Chondrocyte (in vitro differentiated cells): ENCODE measurements at places on chromosomes 11 and 22.

GRCh38 chr22:30305519-30305905 is 16.2 kb upstream of the CASTOR1 start:
- DNase-seq = no peak

DNA sequence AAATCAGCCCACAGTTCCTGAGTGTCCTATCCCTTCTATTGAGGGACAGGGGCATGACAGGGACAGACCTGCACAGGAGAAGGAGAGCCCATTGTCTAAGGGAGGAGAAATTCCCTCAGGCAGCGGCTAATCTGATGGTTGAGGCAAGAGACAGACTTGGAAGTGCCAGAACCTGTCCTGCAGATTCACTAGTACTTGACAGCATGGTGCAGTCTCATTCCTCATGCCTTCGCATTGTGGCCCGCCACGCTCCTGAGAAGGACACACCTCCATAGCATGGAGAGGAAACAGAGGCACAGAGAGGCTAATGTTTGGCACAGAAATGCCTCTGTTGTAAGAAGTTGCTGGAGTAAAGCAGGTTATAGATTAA is 3.2 kb downstream of the P2RY6 start:
- DNase-seq = no peak

GRCh38 chr11:70099578-70100279 is 21.6 kb downstream of the ANO1 start:
- no peak for DNase-seq

DNA sequence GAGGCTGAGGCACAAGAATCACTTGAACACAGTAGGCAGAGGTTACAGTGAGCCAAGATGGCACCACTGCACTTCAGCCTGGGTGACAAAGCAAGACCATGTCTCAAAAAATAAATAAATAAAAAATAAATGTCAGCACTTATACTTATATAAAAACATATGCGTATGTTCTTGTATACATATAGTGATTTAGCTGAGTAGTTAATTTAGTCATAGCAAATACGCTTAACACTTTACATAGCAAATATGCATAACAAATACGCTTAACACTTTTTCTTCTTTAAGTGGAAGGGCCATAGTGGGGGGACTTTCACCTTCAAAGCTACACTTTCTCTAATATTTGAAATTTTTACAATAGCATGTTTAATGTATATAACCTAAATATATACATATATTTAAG is 64.0 kb upstream of the CAPRIN1 start:
- no peak for DNase-seq

DNA sequence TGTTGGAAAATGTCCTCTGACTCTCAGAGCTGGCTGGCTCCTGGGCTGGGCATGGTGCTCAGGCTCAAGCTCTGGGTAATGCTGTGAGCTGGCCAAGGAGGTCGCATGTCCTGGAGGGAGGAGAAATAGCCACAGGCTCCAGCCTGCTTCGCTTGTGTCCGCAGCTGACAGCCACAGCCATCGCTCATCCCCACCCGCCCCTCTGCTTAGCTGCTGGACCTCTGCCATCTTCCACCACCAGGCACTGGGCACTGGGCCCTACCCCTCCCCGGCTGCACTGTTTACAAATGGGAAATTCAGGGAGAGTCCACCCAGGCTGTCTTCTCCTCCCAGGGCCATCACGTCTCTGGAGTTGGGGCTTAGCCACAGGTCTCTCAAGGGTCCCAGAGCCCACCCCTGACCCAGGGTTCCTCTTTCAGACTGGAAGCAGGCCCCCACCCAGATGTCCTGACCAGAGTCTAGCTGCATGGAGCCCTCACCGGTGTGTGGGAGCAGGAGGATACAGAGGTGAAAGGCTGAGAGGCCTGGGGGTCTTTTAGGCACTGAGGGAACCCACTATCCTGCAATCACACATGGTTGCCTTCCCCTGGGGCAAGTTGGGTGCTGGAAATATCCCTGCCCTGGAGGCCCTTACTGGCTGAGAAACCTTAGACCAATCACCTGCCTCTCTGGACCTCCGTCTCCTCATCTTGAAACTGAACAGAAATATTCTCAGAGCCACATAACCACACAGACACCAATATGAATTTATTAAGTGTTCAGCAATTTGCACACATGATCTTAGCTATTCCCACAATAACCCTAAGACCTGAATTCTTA is 62.7 kb downstream of the CD82 start:
- DNase-seq = peak; percentile 81

GRCh38 chr11:105357764-105358163 is 218.2 kb upstream of the CARD18 start:
- no peak for DNase-seq

DNA sequence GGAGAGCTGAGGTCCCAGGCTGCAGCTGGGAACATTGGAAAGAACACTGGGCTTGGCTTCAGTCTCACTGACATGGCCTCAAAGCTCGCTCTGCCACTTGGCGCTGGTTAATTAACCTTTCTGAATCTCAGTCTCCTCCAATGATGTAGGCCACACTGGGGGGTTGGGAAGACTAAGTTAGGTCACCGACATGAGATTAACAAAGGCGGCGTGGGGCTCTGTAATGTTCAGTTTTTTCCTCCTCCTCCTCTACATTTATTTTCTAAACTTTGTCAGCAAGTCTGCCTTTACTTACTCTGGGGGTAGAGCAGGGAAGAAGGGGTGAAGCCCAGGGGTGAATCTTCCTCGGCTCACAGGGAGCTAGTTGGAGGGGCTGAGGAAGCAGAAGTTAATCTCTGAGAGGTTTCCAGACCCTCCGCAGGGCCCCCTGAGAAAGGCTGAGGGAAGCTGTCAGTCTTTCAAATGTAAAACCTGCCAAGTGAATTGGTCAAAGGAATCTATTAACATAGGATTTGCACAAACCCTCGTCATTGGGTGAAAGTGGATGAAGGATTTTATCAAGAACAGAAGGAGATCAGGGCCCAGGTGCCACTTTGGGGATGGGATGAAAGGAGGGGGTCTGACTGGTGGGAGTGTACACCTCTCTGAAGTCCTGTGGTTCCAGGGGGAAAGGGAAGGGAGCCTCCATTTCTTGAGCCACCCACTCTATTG is 32.1 kb upstream of the TENM4 start:
- no peak for DNase-seq

GRCh38 chr22:26330971-26331625 is 98.0 kb upstream of the ASPHD2 start:
- no peak for DNase-seq

- DNase-seq = no peak
Measured at GRCh38 chr22:41902932-41903421, 11.9 kb downstream of the SHISA8 start.

DNA sequence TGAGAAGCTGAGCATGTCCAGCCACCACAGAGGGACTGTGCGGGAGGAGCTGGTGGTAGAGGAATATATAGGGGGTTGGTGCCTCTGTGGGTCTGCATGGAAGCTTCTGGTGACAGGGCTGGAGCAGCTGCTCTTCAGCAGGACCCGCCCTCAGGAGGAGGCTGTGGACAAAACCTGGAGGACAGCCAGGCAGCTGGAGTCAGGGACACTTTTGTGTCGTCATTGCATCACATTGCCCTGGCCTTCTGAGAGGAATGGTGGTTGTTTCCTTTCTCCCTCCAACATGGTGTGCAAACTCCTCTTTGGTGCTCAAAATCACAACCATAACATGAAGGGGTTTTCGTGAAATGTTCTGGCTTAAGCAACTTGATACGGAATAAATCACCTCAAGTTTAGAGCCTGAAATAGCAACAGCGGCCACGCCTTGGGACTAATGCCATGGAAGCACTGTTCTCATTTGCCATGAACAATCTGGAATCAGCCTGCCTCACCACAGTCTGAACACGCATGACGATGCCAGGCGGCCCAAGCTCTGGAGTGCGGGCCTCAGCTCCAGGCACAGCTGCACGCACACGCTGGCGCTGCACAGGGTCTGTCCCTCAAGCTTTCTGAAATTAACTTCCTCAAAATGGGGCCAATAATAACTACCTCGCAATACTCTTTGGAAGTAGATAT is 17.1 kb upstream of the CSRP3 start:
- no peak for DNase-seq

DNA sequence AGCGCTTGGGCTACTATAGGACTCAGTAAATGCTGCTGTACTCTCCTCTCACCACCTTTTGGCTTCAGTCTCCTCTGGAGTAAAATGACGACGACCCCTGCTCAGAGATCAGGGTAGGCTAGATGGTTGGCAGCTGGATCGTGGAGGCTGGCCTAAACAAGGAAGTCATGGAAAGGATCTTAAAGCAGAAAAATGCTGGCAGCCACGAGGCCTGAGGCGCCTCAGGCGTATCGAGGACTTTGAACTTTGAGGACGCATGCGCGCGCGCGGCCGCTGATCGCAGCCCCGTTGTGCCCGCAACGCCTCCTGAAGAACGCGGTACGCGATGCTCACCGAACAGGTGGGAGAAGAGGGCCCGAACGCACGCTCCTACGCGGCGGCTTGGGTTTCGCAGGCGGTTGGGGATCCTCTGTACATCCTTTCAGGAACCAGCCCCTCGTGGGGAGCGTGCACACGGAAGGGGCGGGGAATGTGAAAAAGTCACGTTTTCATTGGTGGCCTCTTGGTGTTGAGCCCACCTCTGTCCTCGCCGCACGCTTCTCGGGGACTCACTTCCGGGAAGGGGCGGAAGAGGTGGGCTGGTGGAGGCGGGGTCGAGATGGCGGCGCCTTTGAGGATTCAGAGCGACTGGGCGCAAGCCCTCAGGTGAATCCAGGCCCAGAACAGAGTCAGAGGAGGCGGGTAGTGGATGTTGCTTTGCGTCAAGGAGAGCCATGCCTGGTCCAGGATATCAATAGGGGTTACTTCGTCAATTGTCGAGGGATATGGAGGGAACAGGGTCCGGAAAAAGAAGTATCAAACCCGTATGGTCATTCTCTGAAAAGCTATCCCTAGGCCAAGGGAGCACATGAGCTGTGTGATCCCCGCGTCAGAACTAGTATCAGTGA is at the start of the genes COA4 and PAAF1:
TSS of gene COA4 (minus strand) at position 423 of the 887 bp plus-strand sequence. CDS start 3,468 bp downstream, outside the sequence.
TSS of gene PAAF1 (plus strand) at position 576 of the 887 bp plus-strand sequence. CDS start at position 599, 23 bp downstream.
- peak; percentile 88 for DNase-seq

GRCh38 chr11:128893578-128894285 is 2.6 kb downstream of the KCNJ5 start:
- no peak for DNase-seq

DNA sequence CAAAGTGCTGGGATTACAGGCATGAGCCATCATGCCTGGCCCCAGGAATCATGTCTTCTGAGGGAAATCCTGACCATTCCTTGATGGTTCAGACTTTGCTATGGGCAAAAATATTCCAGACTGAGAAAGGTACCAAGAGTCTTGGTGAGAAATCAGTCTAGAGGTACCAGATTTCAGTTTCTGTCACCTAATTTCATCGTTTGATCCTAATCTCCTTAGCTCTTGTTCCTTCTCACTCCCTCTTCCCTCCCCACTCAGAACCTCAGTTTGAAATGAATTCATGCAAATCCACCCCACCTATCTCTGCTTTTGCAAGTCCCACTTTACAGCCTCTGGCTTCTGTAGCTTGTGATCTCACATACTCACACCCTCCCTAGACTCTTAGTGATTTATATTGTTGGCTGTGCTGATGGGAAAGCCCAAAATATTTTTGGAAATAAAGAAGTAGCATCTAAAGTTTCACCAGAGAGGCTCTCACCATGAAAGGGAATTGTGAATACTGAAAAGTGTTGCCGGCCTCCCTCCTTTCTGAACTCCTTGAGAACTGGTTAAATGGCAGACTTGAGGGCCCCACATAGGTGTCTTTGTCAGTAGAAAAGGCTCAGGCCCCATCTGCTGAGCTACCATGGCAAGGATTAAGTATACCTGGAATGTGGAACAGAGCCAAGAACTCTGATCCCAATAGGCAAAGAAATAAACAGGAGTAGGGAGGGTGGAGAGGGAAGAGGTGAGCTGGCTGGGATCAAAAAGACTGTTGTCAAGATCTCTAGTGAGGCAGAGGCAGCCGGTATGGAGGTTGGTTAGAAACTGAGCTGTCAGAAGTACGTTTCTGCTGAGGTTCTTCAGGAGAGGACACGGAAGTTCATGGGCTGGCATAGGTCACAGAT is 190.5 kb upstream of the MTMR2 start:
- DNase-seq = no peak

GRCh38 chr22:22371031-22371541 is 126.5 kb downstream of the VPREB1 start:
- DNase-seq = no peak

GRCh38 chr22:19429950-19430889 is 1.3 kb downstream of the HIRA start:
- no peak for DNase-seq

GRCh38 chr11:86483940-86484794 is 109.5 kb downstream of the CCDC81 start:
- no peak for DNase-seq

- no peak for DNase-seq
Measured at GRCh38 chr11:46800177-46800576, 45.9 kb downstream of the CKAP5 start.

DNA sequence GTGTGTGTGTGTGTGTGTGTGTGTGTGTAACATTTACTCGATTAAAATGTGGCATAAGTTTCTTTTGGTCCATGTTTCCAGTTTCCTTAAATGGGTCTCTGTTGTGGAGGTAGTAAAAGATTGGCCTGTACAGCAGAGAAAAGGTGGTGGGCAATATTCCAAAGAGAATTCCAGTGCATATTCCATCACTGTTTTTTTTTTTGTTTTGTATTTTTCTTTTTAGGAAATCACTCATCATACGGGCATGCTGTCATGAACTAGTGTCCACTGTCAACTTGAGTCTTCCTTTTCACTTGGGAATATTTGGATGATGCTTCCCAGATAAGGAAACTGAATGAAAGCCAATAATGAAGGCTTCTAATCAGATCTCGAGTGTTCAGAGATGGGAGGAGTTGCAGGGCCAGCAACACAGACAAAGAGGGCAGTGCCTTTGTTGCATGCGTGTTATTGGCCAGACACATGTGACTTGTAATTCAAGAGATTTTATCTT is 95.2 kb upstream of the PDGFD start:
- no peak for DNase-seq

DNA sequence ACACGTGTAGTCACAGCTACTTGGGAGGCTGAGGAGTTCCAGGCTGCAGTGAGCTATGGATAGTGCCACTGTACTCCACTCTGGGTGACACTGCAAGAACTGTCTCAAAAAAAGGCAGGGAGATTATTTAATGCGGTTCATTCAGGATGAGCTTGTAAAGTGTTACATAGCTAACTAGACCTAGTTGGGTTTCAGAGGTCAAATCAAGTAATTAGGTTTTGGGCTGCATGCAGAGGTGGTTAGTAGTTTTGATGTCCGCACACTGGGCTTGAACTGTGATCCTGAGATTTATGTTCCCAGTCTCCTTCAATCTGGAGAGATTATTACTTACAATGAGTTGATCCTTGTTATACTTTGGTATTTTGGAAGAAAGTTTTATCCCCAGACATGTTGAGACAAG is 2.1 kb upstream of the RBM4 start:
- no peak for DNase-seq

GRCh38 chr11:102653744-102654291 is 28.7 kb upstream of the MMP20 start:
- no peak for DNase-seq
